ENCODE measurements at places on chromosomes 7 and 10.

DNA sequence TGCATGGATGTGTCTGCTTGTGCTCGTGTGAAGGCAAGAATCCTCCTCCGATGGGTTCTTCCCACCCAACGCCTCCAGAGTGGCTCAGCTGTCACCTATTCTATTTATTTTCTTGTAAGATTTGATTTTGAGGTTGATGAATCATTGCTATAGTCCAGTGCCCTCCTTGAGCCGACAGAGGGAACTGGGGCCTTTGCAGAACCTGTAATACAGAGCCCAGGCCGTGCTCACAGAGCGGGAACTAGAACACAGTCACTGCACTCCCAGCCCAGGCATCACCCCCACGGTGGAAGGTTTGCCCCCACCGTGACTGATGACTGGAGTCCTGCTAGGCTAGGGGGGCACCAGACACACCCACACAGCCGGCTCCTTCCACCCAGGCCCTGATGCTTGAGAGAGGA, 2.0 kb downstream of the RARRES2 start:
- DNase-seq: no peak

GRCh38 chr7:15832996-15833395, 146.5 kb upstream of the MEOX2 start:
- DNase-seq: peak; percentile 56

DNA sequence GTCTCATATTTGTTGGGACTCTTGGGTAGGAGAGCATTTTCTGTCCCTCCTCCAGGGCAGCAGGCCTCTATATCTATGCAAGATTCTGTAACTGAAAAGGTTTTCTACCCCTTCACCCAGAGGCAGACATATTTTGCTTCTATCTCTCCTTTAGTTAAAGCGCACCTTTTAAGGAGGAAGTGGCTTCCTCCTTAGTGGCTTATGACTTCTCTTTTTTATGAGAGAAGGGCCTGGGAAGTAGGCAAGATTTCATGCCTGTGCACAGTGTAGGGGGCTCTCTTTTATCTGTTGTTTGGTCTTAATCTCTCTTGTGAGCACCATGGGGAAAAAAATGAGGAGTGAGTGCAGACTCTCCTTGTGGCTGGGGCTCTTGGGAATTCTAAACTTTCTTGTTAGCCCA, 122.1 kb downstream of the LRMDA start:
- DNase-seq: no peak

DNA sequence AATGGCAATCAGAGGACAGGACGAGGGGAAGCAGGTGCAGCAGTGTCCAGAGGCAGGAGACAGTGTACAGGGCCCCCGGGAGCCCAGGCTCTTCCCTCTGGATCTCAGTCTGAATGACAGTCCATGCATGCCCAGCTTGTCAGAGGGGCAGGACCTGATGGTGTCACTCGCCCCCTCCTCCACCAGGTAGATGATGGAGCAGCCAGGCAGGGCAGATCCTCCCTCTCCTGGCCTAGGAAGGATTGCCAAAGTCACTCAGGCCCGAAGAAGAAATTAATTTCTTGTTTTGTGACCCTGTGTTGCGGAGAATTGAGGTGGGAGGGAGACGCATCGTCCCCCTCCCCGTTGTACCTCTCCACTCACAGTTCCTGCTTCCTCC, 4.0 kb downstream of the VSTM4 start:
- no peak for DNase-seq

GRCh38 chr10:71429304-71429703, 32.6 kb downstream of the CDH23 start:
- DNase-seq: no peak

- peak; percentile 0 for DNase-seq
Observed at GRCh38 chr10:59465088-59465487, 102.7 kb upstream of the FAM13C start.

DNA sequence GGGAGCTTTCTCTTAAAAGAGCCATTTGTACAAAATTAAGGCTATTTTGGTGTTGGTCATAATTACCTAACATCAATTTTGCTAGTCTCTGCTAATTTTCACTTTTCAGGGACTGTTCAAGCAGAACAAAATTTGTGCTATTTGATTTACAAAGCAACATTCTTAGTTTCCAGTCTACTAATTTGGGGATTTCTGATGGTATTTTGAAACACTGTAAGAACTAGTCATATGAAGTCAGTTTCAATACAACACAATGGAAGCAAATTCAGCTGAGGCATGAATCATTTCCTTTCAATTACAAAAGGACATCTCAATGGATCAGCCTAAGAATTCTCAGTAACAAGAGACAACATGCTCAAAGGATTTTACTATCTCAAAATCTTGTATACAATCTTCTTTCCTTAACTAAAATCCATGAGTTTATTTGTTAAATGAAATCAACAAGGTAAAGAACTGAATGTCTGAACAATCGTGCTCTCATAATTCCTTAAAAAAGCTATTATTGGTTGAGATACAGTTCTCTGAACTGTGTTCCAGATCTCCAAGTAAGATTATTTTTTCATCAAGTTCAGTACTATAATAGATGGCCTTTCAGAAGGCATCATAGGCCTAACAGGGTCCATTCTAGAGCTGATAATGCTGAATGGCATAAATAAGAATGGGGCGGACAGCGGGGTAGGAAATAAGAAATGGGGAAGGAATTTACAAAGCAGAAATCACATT, 144.6 kb downstream of the NRCAM start:
- no peak for DNase-seq

DNA sequence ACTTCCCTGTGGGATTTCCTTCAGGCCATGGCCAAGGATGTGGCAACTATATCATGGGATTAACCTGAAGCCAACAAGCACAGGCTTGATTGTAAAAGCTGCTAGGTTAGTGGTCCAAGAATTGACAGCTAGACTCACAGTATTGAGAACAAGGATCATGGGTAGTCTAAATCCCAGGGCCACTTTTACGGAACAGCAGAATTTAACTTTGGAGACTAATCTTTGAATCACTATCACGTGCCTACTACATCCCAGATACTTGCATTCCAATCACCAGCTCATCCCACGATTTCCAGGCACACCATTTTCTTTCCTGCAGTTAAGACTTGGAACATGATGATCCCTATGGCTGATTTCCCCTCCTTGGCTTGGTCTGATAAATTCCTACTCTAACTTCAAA, 65.6 kb upstream of the ADO start:
- DNase-seq: no peak

- DNase-seq: no peak
Observed at GRCh38 chr7:30510124-30511075, 5.8 kb upstream of the GGCT start.

GRCh38 chr10:103564776-103565520, 71.4 kb downstream of the NEURL1 start:
- DNase-seq: no peak

DNA sequence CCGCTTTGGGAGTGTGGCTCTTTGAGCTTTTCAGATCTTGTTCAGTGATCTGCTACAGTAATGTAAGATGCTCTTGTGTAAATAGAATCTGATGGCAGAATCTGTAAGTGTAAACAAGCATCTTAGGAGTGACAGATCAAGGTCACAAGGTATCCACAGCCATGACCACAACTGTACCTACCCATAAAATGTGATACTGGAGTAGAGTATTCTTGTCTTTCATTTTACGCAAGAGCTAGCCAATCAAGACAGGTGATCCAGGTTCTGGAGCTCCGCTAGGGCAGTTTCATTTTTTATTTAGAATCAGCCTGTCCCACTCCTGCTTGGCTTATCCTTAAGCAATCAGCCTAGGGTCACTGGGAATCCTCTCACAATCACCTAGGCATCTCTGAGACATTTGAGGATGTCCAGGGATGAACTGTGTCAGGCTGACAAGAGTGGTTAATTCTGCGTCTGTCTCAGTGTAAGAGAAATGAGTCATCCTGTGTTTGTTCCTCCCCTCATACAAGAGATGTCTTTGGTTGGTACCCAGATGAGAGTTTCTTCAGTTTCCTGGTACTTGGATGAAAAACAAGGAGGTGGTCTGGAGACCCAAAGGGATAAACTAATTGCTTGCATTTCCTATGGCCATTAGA, 13.6 kb downstream of the ZNF138 start:
- no peak for DNase-seq

- no peak for DNase-seq
Observed at GRCh38 chr7:140654109-140654387, 13.4 kb upstream of the DENND2A start.

GRCh38 chr10:81957976-81958375, 83.0 kb downstream of the NRG3 start:
- peak; percentile 49 for DNase-seq

DNA sequence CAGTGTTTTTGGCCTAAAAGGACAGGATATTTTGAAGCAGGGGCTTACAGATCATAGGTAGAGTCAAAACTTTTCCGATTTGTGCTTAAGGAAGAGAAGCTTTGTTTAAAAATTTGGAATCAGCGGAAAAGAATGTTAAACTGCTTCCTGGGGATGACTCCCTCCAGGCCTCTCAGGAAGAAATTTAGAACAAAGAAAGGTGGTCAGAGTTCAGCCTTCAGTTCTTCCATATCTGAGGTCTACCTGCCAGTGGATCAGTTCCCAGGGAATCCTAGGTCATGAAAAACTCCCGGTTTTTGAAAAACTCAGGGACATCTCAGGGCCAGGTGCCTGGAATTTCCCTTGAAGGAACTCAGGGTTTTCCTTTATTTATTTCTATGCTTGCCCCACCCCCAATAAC, 100.3 kb downstream of the MCU start:
- no peak for DNase-seq

GRCh38 chr7:50423860-50424259, 26.3 kb downstream of the FIGNL1 start:
- DNase-seq: no peak

DNA sequence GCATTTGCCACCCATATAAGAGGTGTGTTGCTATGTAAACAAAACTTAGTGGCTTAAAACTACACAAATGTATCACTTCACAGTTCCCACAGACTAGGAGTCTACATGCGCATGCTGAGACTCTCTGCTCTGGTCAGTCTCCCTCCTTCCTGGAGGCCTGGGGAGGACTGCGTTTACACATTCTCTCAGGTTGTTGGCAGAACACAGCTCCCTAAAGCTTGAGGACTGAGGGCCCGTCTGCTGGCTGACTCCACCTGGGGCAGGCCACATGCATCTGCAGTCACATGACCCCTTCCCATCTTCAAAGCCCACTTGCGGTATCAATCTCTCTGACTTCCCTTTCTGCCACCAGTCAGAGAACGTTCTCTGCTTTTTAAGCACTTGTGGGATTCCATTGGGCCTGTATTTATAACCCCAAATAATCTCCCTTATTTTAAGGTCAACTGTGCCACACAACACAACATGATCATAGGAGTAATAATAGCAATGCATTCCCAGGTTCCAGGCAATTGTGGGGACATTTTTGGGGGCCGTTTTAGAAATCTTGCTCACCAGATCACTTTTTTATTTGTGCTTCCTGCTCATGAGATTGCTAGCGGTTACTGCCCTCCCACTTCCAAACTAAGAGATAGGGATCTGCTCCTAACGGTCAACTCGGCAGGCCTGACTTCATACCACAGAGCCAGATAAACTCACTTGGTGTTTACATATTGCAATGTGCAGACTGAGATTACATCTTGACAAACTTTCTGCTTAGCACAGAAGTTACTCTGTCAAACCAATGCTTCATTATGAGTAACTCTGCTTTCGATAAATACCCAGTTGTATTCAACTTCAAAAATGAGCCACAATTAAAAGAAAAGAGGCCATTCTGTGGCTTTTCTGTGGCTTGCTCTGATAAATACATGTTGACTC, 96.3 kb downstream of the ALOX5 start:
- no peak for DNase-seq

- no peak for DNase-seq
Observed at GRCh38 chr10:33570495-33570894, 236.0 kb upstream of the NRP1 start.

DNA sequence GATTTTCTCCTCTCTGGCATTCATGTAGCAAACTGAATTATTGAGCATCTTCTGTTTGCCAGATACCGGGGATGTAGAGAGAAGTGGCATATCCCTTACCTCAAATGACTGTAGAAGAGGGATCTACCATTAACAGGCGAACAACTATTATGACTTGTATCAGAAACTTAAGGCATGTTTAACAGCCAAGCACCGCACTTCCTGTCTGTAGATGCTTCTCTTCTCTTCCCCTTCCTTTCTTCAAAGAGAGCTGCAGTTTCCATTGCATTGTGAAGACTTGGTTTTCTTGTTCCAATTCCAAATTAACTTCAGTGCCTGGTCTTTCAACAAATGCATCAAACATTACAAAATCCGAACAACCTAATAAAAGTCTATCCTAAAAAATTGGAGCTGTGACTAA, 49.3 kb downstream of the LRRC4 start:
- DNase-seq: no peak

DNA sequence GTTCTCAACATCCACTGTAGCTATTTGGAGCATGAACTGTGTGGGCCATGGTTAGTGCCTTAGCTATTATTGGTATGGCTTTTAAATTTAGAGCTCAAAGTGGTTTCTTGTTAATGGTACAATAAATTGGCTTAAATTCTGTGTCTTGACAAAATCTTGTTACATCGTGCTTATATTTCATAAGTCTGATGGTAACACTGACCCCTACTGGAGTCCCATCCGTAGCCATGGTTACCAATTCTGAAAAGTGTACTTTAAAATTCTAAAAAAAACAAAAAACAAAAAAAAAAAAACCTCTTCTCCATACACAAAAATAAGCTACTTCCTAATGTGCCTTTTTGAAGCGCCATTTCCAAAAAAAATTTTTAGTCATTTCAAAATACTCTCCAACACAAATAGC, 6.4 kb upstream of the RPP30 start:
- DNase-seq: no peak

DNA sequence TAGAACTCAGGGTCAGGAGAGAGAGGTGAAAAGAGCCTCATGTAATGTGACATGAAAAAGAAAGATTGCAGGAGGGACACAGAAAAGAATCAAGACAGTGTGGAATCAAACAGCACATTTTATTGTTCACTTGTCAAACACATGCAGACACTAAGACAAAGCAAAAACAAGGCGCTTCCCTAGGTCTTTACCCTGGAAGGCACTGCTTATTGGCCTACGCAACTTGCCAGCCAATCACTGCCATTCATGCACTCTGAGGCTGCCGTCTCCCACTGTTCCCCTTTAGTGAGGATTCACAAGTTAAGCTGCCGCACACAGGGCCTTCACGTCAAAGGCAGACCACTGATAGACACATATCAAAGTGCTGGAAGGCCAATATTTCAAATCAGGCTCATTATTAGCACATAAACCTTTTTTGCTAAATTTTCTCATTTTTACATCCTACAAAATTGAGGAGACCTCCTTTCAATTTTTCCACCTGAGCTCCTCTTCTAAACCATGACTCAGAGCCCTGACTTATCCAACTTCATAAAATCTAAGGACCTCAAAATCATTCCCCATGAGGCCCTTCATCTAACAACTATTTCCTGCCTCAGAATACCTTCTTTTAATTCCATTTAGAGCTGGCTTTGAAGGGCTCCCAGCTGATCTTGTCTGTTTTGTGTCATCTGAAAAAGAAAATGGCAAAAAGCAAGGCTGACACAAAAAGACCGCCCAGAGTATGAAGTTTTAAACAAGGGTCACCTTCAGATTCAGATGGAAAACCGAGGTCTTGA, 149.4 kb downstream of the CHCHD3 start:
- no peak for DNase-seq

- DNase-seq: no peak
Observed at GRCh38 chr10:34938399-34938670, 123.2 kb upstream of the PARD3 start.

- DNase-seq: no peak
Observed at GRCh38 chr10:31135171-31135570, 103.5 kb upstream of the ZNF438 start.

Measured in smooth muscle cell of the brain vasculature (primary cell).